ENCODE measurements at places on chromosomes 12 and 14.

DNA sequence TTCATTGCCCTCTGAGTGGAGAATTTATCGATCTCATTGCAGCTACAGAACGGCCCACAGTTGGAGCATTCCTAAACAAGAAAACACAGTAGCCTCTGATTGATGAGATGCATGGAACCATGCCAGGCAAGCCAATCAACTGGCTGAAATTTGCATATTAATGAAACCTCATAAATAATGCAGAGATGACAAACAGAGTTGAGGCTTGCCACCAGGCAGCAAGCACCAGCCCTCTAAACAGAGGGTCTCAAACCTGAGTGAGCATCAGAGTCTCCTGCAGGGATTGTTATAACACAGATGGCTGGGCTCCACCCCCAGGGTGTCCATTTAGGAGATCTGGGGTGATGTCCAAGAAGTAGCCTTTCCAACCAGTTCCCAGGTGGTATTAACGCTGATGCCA, 60.9 kb upstream of the CMKLR1 start:
- no peak for DNase-seq

DNA sequence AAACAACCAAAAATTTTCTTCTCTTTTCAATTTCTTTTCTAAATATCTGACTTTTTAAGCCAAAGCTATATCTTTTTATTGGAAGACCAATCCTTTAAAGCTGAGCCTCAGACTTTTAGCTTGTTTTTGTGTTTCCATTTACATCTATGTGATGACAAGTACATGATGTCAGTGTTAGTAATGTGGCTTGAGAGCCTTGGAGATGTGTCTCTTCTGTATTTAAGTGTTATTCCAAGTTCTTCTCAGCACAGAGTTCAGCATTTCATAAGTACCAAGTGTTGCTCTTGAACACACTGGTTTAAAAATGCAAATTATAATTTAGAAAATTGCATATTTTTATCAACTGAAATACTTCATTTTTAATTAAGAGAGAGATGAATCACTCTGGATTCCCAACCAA, 948.9 kb upstream of the FLRT2 start:
- no peak for DNase-seq

- DNase-seq = no peak
These were observed 266.3 kb upstream of the DIO2 start for GRCh38 chr14:80477388-80478160.

DNA sequence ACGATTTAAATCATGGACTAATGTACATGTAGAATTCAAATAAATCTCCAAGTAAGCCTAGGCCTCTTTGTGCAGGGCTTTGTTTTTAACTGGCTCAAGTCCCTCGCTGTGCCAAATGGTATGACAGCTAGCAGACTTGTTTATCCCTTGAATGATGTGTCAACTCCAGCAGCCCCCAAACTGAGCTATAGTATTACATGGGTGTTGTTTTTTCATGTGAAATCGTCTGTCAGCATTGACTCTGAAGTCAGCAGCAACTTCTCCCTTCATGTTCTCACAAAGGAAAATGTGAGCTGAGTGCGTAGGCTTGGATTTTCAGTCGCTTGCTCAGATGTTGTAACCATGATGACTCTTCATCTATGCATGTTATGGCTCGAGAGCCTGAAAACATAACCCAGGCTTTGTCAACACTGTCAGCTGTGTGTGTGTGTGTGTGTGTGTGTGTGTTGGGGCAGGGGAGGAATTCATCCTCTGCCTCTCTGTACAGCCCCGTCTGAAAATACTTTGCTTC, 73.3 kb downstream of the PTHLH start:
- no peak for DNase-seq

DNA sequence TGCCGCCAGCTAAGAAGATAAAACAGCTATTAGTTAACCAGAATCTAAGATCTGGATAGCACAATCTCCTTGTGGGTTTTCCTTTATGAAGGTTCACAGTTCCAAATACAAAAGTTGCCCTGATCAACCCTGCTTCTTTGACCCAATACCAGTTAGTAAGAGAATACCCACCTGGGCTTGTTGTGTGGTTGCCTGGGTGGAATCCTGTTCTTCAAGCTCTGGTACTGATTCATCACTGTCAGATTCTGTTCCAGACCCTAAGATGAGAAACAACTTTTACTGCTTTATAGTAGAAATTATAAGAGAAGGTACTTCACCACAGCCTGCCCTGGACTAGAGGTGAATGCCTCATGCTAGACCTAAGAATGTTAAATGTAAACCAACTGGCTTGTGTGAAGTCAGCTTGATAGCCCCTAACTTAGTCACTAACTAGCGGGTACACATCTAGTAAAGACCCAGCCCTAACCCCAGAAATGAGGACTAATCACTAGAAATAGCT, 10.6 kb downstream of the NACA start:
- no peak for DNase-seq

DNA sequence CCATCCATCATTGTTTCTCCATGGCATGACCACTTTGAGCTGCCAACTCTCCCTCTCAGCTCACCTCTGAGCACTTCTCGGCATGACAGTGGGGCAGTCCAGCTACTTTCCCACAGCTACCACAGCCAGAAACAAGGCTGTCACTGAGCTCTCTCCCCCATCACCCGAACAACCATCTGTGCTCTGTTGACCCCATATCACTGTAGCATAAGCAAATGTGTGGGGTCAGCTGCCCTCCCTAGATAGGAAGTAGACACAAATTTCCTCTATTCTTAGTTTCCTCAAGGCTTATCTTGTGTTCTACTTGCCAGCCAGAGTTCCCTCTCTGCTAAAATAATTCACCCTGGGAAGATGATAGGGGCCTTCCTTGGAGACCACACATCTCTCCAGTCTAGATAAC, 82.6 kb upstream of the FUT8 start:
- DNase-seq = no peak

GRCh38 chr14:65483647-65484046, 71.1 kb downstream of the FUT8 start:
- no peak for DNase-seq

GRCh38 chr14:91374879-91375702, 42.5 kb downstream of the CCDC88C start:
- no peak for DNase-seq

DNA sequence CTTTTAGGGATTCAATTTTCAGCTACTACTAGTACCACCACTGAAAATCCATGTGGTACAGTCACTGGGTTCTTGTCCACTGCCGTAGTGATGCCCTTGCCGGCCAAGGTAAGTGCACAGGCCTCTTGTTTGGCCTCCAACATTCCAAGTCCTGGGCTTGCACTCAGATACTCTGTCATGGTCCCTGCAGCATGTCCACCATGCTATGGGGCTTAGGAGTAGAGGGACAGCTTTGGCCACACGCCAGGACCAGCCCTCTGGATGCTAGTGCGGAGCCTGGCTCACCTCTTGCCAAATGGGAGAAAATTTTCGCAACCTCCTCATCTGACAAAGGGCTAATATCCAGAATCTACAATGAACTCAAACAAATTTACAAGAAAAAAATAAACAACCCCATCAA, 38.6 kb upstream of the APPL2 start:
- no peak for DNase-seq

- no peak for DNase-seq
These were observed 69.3 kb downstream of the RIN3 start for GRCh38 chr14:92582706-92583452.

- no peak for DNase-seq
These were observed 82.9 kb upstream of the SCAF11 start for GRCh38 chr12:46073321-46073720.

- no peak for DNase-seq
These were observed 137.2 kb downstream of the PDZRN4 start for GRCh38 chr12:41325336-41325735.

GRCh38 chr12:6367969-6368892, 7.1 kb downstream of the SCNN1A start:
- DNase-seq = no peak
